ENCODE measurements at places on chromosomes 4 and X. TPM values are rescaled to one million over a fixed set of nuclear protein-coding genes. Genes with fewer than 3 reads are reported as not detected.

TDO2 gene
- total RNA-seq: not detected

SLC10A6 gene
- total RNA-seq: 12.7 TPM

CAPN6 gene
- total RNA-seq: 0.14 TPM

MAGEC1 gene
- not detected for total RNA-seq

P2RY4 gene
- total RNA-seq: not detected

ETDB gene
- not detected for total RNA-seq

GABRA4 gene
- not detected for total RNA-seq

GUCY1B1 gene
- 0.32 TPM for total RNA-seq

XPNPEP2 gene
- not detected for total RNA-seq

HSFX3 gene
- not detected for total RNA-seq

MAPK10 gene
- 5.9 TPM for total RNA-seq

FRG2 gene
- total RNA-seq: not detected
